ENCODE measurements at places on chromosomes 5 and 9.

GRCh38 chr5:145826895-145827674, 8.1 kb downstream of the PRELID2 start:
- no peak for DNase-seq

DNA sequence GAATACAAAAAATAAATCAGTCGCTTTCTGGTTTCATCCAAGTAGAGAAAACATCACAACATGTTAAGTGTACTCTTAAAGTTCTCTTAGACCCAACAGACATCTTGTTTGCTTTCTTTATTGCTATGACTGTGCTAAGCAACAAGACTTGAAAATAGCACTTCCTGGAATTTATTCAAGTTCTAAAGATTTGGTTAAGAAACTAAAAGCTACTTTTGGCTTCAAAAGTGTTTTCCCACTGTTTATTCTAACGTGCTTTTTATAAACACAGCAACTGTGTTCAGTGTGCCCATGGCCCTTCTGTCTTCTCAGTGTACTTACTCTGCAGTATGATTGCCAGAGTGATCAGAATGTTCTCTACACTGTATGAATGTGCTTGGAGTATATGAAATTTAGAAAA, 109.8 kb downstream of the GIN1 start:
- DNase-seq = no peak

GRCh38 chr9:91954841-91955471, 4.9 kb upstream of the ROR2 start:
- peak; percentile 61 for DNase-seq

GRCh38 chr9:134356496-134357470, 30.5 kb downstream of the RXRA start:
- no peak for DNase-seq

- peak; percentile 51 for DNase-seq
Measured at GRCh38 chr9:131677444-131678180, 62.3 kb downstream of the RAPGEF1 start.

- no peak for DNase-seq
Measured at GRCh38 chr9:107929443-107929842, 439.9 kb upstream of the KLF4 start.

DNA sequence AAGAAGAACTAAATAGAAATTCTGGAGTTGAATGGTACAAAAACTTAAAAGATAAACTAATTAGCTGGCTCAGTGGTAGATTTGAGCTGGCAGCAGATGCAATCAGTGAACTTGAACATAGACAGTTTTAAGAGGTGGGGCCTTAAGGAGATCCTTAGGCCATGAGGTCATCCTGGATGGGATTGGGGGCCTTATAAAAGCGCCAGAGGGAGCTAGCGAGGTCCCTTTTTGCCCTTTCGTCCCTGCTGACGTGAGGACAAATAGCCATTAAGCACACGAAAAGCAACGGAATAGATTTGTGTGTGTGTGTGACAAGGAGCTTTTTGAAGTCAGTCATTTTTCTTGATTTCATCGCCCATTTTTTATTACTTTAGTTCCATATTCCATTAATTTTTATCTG, 83.3 kb downstream of the ZNF354C start:
- DNase-seq = no peak

- DNase-seq = no peak
Measured at GRCh38 chr5:88667496-88668201, 215.3 kb downstream of the MEF2C start.

- DNase-seq = no peak
Measured at GRCh38 chr5:105218018-105218417, 1655.4 kb upstream of the NUDT12 start.

GRCh38 chr5:137563646-137564397, 64.7 kb upstream of the SPOCK1 start:
- DNase-seq = no peak

- DNase-seq = no peak
Measured at GRCh38 chr5:14908172-14908571, 36.6 kb upstream of the ANKH start.

GRCh38 chr9:92332577-92333281, 7.0 kb downstream of the CENPP start:
- DNase-seq = no peak

DNA sequence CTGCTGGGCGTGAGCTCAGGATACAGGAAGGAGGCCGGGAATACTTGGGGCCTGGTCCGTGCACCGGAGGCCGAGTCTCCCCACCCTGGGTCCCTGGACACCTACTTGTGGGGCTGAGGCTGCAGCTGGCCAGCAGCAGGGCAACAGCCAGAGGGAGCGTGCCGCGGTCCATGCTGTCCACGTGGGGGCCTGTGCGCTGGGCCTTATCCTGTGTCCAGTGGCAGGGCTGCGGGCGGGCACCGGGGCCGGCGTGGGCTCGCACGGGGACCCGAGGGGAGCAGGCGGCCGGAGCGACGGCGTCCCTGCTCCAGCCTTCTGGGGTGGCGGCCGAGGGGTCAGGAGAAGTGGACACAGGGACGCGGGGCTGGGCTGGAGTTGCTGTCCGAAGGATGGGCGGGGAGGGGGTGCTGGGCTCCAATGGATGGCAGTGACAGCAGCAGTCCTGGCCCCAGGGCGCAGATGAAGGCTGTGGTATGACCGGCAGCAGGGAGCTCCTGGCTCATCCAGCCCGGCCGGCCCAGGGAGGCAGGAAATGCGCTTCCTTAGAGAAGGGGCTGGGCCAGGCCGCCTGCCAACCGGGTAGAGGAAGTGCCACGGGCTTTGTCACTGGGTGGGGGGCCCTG, at the start of gene ENG:
TSS of gene ENG (minus strand) at position 475 of the 623 bp plus-strand sequence. CDS start at position 172, 303 bp downstream.
- DNase-seq = peak; percentile 69

GRCh38 chr9:16329671-16330113, 540.8 kb downstream of the BNC2 start:
- DNase-seq = no peak

DNA sequence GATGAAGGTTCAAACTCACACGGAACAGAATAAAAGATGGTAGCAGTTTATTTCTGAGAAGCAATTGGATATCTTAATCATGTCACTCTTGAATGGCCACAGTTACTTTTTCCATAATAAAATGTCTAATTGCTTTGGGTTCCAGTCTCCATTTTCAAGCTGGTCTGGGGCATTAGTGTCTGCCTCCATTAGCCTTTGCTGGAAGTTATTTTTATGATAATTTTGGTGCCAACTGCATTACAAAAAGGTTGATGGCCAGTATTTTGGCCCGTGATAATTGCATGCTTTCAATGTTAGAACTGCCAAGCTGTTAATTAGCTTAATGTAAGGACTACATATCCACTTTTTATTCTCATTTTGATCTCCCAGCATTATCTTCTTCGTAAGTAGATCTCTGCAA, 165.9 kb downstream of the SMC2 start:
- DNase-seq = no peak

DNA sequence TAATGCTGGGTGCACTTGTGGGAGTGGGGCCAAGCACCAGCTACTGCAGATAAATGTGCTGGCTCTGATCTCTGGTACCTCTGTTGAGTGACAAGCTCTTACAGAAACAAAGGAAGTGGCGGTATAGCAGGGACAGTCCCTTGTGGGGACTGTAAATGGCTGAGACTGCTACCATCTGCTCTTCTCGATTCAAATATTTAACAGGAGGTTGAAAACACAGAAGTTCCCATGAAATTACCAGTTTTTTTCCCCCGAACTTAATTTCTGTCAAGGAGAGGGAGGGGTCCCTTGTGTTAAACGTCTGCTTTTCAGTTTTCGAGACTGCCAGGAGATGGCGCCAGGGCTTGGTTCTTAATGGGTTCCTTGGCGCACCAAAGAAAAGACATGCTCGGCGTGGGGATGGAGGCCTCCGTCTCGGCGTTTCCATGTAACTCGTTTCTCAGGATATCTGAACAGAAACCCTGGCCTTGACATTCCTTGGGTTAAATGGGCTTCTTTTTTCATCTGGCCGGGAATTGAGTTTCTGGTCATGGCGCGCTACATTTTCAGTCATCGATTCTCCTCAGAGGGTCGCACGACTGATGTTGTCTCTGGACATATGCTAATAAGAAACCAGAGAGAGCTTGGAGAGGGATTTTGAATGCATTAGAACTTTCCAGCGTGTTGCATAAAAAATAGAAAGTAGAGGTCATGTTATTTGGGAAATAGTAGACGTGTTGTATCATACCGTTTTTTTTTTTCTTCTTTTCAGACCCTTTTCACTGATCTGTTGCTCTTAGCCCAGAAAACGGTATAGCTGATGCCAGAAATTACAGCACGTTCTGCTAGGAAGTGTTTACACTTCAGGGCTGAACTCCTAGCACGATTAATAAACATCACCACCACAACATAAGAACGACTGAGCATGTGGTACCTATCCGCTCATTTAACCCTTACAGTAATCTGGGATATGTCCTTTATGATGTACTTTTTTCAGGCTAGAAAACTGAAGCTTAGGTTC, 64.0 kb downstream of the CARTPT start:
- peak; percentile 86 for DNase-seq

GRCh38 chr5:33091571-33092363, 349.0 kb upstream of the TARS1 start:
- no peak for DNase-seq

GRCh38 chr5:104937598-104937997, 1375.0 kb upstream of the NUDT12 start:
- no peak for DNase-seq

DNA sequence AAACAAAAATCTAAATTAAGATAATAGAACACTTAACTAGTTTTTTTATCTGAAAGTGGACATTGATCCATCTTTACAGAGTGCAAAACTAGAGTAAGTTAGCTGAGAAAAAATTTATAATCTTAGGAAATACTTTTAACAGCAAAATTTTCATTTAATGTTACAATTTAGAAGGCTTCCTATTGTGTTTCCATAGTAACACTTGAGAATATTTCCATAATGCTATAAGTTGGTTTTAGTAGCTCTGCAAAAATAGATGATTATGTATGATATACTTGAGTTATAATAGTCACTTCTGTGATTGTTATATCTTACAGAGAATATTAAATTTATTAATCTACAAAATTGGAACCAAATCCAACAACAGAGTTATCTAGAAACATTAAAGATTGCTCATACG, 78.6 kb downstream of the MTREX start:
- no peak for DNase-seq

GRCh38 chr9:36328798-36329411, 70.7 kb upstream of the GNE start:
- peak; percentile 74 for DNase-seq

DNA sequence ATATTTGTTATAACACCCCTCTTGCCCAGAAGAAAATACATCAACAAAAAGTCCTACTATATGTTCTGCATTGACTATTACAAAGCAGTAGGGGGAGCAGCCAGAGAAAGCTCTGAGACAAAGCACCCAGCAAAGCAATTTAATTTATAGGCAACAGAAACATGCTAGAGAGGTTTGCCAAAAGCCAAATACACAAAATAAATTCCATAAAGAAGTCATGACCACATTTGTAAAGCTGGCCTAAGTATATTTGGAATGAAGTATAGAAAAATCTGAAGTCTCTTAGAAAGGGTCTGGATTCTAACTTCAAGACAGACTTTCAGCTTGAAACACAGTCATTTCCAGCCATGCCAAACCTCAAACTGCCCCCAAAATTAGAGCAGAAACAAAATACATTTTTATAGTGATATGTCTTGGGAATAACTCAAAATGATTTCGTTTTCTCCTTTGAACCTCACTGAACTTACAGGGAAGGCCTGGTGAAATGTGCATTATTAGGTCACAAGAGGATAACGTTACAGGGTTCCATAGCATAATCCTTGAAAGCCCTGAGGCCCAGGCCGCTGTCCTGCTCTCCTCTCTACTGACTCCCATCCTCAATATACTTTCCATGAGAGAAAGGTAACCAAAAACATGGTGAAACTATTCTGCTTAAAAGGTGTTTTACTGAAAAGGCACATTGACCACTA, 451.8 kb downstream of the RAB3C start:
- DNase-seq = no peak

GRCh38 chr5:103357636-103358035, 99.1 kb downstream of the MACIR start:
- no peak for DNase-seq

GRCh38 chr9:70814597-70814996, 306.8 kb downstream of the TRPM3 start:
- no peak for DNase-seq

DNA sequence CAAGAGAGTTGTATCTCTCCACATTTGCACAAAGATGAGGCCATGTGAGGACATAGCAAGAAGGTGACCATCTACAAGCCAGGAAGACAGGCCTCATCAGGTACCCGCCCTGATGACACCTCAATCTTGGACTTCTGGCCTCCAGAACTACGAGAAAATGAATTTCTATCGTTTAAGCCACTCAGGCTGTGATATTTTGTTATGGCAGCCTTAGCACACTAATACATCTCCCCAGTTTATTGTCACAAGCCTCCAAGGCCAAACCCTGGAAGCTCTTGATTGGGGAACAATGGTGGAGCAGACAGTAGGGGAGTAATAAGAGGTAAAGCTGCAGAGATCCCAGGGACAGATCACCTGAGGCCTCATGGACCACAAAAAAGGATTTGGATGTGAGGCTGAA, 7.7 kb upstream of the P4HA2 start:
- no peak for DNase-seq

DNA sequence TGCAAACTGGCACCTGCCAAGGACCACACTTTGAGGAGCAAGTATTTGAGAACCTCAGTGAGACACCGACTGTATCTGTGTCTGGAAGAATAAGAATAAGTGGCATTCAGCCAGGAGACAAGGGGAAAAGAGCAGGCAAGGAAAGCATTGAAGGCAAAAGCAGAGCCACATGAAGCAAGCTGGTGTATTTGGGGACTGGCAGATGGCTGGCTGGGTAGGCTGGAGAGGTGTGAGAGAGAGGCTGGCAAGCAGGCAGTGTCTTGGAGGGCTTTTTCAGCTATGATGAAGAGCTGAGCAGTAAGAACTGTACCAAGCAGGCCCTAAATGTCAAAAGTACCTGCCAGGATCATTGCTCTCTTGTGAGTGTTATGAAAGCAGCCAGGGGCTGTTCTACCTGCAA, 14.1 kb upstream of the C5orf58 start:
- DNase-seq = no peak

DNA sequence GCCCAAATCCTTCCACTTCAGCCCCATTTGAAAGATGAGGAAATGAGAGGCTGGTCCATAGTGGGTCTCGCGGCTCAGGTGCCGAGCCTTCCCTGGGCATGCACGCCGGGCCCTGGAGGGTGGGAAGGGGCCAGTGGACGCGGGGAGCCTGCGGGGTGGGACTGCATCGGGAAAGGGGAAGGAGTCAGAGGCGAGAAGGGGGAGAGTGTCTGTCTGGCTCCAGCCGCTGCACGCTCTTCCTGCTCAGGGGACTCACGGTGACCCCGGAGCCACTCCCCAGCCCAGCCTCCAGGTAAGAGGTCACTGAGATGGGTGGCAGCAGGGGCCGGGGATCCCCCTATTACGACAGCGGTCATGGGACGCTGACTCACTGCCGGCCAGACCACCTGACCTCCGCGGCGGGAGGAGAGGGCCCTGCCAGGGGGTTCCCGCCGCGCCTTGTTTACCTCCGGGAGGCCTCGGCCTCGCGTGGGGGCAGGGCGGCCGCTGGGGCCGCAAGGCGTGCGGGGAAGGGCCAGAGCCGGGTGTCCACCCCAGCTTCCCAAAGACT, 1.9 kb upstream of the SQSTM1 start:
- peak; percentile 93 for DNase-seq

DNA sequence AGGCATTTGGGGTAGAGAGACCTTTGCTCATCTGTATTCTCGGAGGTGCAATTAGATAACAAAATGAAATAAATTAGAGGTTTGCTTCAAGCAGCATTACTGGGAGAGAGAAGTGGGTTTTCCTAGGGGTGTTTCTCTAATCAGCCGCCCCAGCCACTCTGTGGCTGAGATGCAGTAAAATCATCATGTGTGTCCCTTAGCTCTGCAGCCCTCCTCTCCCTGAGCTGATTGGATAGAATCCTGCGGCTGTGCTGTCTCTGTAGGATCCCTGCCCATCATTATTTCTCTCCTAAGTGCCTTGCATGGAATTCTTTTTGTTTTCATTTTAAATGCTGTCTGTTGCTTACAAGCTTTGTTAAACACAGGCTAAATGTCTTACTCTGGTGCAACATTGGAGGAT, 171.4 kb downstream of the SH3GL2 start:
- no peak for DNase-seq

All from hindlimb muscle (tissue), 1 donor.